ENCODE measurements at places on chromosomes 2 and 18. TPM values are rescaled to one million over a fixed set of nuclear protein-coding genes. Genes with fewer than 3 reads are reported as not detected.
A peak's percentile ranks its signal among the peaks of the same experiment; 100 is the strongest.

- peak; percentile 75 for DNase-seq
Observed at GRCh38 chr2:121360566-121361300, 75.7 kb upstream of the TFCP2L1 start.

GRCh38 chr2:147495734-147496133 is 349.1 kb upstream of the ACVR2A start:
- DNase-seq, result no peak

DNA sequence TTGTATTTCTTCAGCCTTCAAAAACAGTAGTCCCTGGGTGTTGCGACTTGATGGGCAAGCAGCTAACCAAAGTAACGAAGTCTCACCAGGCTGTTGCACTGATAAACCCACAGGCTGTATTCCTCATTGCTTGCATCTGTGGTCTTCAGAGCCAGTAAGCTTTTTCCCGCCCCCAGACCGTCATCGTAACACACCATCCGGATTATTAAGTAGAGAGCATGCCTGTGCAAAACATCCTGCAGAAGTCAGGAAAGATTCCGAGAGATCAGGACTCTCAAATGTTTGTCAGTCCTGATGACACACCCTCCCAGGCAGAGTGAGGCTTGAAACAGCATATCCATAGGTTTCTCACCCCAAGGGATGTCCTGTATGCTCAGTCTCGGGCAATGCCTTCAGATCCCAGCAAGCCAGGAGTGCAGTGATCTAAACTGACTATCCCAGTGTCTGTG is 15.9 kb downstream of the ITGB1BP1 start:
- no peak for DNase-seq

GRCh38 chr2:12310399-12310798 is 406.3 kb upstream of the TRIB2 start:
- DNase-seq, result no peak

DNA sequence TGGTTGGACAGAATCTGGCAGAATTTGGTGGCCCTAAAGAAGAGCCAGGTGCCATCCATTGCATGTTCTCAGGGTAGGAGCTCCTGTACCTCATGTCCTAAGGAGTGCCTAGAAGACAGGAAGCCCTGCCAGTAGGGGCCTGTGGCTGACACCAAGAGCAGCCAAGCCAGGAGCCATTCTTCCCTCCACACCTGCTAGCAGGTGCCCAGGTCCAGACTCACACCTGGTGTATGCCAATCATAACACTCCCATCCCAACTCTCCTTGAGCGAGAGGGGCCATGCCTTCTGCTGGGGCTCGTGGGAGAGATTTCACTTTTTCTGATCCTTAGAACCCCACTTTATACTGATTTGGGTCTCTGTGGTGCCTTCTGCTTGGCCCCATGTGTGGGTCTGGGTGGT is 26.5 kb upstream of the TMEM37 start:
- no peak for DNase-seq

DNA sequence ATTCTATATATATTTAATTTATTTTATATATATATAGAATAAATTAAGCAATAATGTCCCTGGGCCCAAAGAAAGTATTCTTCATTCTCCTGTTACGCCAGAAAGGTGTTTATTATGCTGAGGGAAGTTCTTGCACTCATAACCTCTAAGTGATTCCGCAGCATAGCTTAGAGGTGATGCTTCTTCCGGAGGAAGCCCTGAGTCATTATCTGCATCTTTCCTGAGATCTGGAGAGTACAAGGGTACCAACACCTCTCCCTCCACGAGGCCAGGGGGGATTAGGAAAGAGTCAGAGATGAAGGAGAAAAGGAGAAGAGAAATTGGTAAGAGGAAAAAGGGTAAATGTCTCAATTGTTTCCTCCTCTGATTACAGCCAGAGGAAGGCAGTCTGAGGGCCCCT is 43.1 kb upstream of the RTN4 start:
- DNase-seq, result peak; percentile 93

DNA sequence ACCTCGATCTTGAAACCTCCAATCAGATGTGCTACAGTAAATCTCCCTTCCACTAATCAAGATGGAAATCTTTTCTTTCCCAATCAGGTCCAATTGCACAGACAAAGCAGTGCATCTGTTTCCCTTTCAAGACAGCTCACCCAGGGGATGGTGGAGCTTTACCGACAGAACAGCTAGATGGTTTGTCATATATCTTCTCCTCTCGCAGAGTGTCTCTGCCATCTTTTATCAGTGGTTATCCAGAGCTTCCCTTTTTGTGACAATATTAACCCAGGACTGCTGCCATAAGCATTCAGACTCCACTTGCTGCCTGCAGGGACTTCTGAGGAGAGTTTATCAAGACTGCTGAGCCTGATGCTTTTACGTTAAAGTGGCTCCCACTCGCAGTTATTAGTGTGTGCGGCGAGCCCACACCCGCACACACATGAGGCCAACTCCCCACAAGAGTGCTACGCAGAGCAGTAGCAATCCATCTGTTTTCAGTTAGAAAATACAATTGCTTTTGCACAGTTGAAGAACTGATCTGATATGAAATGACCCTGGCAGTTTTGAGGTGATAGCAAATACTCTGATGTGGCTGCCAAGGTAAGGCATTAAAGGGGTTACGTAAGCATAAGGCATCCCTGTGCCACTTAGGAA is 398.9 kb downstream of the NCKAP5 start:
- DNase-seq, result no peak

DNA sequence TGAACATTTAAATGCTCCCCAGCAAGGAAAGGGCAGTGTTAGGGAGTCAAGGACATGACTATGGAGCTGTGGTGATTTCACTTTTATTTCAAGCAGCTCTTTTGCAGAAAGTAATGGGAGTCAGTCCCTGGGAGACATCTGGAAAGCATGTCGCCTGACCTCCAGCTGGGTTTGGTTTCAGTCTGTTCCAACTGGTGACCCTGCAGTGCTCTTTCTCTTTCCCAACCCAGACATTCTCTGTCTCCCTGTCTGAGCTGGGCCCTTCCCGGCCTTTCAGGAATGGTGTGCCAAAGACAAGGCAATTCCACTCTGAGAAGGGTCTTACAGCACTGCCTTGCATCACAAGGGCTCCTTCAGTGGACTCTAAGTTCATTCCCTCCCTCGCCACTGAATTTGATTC is 323.2 kb downstream of the OSR1 start:
- no peak for DNase-seq

DNA sequence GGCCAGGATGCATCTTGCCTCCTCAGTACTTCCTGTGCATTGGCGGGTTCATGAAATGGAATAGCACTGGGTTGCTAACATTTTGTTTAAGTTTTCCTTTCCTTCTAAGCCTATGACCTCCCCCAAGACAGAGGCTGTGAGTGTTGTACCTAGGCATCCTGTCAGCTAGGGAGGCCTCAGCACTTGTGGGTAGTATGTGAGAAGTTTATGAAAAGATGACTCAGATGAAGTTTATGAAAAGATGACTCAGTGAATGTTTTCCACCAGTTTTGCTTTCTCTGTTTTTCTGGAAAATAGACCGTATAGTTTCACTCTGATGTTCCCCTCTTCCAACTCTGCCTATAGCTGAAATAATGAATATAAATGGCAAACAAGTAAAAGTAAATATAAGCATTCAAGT is 412.9 kb downstream of the TMEM182 start:
- DNase-seq, result no peak

DNA sequence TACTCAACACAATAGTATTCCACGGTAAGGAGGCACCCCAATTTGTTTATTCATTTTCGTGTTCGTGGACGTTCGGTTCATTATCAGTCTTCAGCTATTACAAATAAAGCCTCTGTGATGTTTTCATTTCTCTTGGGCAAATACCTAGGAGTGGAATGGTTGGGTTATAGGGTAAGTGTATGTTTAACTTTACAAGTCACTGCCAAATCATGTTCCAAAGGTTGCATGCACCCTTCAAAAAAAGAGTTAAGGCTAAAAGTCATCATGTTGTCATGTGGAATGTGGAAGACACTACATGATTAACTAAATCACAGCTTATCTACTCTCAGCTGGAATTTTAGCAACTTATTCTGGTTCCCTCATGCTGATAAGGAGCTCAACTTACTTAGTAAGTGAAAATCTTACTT is 15.8 kb downstream of the INO80C start:
- no peak for DNase-seq

DNA sequence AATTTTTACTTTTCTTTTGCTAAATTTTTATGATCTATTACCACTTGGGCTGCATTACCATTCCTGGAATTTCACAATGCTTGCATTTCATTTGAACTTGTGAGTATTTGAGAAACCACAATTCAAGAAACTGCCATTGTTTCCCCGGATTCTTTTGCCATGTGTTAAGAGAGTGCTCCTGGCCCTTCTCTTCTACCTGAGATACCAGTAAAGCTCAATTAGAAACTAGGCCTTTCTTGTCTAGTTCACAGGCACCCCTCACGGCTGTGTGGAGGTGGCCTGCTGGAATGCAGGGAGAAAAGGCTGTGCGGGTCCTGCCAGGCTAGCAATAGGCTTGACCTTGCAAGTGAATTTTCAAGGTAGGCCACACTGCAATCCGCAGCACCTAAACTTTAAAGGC is 40.8 kb downstream of the ZEB2 start:
- DNase-seq, result no peak

GRCh38 chr2:238566001-238566645 is 139.4 kb downstream of the ASB1 start:
- no peak for DNase-seq

DNA sequence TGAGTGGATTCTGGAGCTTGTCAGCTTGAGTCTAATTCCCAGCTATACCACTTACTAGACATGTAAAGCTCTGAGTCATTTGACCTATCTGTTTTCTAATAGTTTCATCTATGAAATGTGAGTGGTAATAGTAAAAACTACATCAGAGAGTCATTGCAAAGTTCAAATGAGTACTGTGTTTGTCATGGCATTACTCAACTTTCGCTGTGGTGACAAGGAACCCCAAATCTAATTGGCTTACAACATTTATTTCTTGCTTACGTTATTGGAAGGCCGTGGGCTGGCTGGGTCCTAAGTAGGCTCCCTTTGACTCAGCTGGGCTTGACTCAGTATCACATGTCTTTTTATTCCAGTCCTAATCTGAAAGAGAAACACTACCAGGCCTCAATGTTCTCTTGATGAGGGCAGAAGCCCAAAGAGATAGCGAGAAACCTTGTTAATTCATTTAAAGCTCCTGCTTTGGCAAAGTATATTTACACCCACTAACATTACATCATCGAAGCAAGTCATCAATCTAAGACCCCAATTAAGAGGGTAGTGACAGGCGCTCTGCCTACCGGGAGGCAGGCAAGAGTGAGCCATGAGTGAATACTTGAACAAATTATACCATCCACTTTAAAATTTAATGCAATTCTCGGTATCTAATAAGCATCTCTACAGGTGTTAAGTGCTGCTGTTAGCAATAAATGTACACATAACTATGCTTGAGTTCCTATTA is 431.8 kb upstream of the SPHKAP start:
- DNase-seq, result no peak

GRCh38 chr2:17479875-17480274 is 38.4 kb downstream of the RAD51AP2 start:
- no peak for DNase-seq

DNA sequence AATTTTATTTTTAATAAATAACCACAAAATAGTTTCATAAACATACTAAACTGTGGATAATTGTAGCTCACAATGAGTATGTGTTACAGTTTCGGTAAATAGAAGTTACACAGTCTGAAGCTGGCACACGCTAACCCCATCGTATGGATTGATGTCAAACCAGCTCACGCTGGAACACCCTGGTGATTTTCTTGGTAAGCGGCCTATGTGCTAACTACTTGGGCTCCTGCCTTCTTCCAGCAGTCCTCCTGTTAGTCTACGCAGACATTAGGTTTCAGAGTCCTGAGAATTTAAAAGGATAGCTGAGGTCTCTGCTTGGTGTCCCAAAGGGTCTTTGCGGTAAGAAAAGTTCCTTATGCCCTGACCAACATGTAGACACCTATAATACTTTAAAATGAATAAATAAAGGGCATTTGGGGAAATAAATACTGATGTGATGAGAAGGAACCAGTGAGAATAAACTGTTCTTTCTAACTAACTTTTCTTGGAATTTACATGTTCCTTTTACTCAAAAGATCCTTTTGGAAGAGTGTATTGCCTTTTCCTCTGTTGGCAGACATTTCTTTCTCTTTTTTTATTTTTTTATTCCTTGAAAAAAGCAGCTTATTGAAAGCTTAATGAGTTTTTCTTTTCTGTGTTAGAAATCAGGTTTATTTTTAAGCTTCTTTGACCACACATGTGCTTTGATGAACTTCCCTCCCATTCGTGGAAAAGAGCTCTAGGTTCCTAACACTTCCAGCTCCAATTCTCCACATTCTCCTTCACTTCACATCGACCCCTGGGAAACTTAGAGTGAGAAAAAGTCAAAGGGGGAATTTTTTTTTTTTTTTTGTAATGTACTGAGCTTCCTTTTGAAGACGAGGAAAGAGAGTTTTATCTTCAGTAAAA is 322.2 kb downstream of the IRS1 start:
- no peak for DNase-seq

DNA sequence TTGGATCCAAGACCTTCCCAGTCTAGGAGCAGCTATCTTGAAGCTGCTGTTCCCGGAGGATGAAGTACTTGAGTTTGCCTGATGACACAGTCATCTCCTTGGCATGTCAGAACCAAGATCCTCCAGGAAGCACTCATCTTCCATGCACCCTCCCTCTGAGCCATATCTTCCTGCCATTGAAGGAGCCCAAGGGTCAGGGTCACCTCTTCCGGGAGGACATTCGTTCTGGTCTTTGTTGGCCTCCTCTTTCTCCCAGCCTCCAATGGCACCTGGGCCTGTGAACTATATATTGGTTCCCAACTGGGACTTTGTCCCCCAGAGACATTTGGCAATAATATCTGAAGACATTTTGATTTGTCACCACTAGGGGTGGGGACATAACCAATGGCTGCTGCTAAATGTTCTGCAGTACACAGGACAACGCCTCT is 4.2 kb upstream of the MYO7B start:
- no peak for DNase-seq

GRCh38 chr18:64180171-64180570 is 31.3 kb upstream of the LINC00305 start:
- DNase-seq, result no peak

DNA sequence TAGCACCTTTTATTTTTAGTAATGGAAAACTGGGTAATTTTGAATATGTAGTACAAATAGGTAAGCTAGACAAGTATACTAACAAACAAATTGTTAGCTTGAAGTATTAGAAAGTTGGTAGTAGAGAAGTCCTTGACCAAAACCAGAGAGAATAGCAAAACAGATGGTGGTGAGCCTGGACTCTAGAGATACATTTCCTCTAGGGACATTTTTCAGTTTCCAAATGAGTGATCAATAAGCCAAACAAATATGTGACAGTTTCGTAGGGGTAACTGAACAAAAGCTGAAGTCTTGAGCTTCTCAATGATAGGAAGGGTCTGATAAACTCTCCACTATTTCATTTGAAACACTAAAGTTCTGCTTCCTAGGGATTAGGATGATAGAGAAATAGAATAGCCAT is 692.0 kb upstream of the FAM98A start:
- DNase-seq, result no peak

POMC gene
- total RNA-seq, result not detected

SIX2 gene
- total RNA-seq, result 11.9 TPM

MGAT4A gene
- 12.2 TPM for total RNA-seq

FBXO41 gene
- total RNA-seq, result 16.4 TPM

NEU2 gene
- not detected for total RNA-seq

GAREM2 gene
- total RNA-seq, result 1.7 TPM

CNNM3 gene
- 28.8 TPM for total RNA-seq

Data from PC-9 (cell line).